ENCODE measurements at places on chromosomes 4 and X. TPM values are rescaled to one million over a fixed set of nuclear protein-coding genes. Genes with fewer than 3 reads are reported as not detected.
A peak's percentile ranks its signal among the peaks of the same experiment; 100 is the strongest.

DNA sequence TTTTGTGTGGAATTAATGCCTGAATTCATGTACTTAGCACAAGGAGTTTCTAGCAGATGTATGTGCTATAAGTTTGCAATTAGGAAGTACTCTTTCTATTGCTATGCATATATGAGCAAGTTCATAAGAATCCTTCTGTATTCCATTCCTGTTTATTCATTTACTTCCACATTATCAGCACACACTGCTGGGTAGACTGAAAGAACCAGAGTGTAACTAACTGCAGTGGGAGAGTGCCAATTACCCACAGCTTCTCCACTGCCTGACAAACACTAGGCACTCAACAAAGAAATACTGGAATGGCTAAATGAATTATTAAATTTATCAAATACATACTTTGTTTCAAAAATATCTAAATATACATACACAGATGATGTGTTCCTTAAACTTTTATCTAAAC lies 219.6 kb downstream of the CAMK2D start:
- no peak overlapping the region for H3K4me3 ChIP-seq
- H3K27ac ChIP-seq = no peak overlapping the region
- H3K4me1 ChIP-seq = peaks cover 2% of the 10 kb centered on the region
- H3K36me3 ChIP-seq = peaks cover 18% of the 10 kb centered on the region
- no peaks in the 10 kb centered on the region for H3K27me3 ChIP-seq

DNA sequence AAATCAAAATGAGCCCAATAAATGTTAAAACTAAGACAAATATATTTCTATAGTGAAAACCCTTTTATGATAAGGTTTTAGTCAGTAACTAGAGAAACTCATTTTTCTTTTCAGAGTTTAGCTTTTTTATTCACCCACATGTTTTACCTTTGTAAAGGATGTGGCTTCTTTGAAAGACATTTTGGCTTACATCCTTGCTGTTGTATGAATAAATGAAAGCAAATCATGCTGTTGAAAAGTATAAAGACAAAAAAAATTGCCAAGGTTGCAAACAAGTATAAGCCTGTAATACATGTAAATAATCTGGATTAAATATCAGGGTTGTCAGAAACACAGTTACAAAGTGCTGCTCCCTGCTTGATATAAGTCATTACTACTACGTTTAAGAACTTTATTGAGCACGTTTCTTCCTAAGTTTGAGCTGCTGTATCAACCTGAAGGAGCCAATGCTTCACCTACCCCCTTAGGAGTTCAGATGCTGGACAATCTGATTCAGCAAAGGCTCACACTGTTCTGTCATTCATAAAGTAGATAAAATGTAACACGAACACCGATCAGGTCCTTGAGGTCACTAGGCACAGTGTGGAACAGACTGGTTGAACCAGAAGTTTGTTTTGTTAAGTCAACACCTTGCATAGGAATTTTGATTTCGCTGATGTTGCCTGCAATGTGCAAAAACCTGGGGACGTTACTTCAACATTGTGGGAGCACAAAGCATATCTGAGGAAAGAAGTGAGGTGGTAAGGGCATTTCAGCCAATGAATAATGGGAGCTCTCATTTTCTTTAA lies 321.2 kb upstream of the BMP3 start:
- H3K27ac ChIP-seq = no peak overlapping the region
- no peak for DNase-seq
- no peaks in the 10 kb centered on the region for H3K36me3 ChIP-seq
- no peaks in the 10 kb centered on the region for H3K4me1 ChIP-seq

DNA sequence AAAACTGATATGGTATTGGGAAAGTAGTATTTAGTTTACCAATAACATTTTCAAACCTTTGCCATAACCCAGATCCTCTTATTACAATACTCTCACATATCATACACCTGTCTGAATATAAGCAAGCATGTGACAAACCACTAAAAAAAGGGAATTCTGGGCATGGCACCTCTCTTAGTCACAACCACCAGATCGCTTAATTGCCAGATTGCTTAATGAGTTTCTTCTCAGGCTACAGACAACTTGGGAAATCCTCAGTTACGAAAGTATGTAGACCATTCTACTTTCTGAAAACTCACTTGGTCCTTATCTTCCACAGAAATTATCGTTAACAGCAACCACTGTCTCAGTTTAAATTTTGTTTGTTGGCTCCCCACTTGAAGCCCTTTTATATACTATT lies 2.1 kb downstream of the NAF1 start:
- DNase-seq = no peak
- H3K27ac ChIP-seq = no peak overlapping the region
- H3K36me3 ChIP-seq = peaks cover 5% of the 10 kb centered on the region
- peaks cover 19% of the 10 kb centered on the region for H3K4me1 ChIP-seq
- peak overlapping the region; percentile 85 for H3K4me3 ChIP-seq

DNA sequence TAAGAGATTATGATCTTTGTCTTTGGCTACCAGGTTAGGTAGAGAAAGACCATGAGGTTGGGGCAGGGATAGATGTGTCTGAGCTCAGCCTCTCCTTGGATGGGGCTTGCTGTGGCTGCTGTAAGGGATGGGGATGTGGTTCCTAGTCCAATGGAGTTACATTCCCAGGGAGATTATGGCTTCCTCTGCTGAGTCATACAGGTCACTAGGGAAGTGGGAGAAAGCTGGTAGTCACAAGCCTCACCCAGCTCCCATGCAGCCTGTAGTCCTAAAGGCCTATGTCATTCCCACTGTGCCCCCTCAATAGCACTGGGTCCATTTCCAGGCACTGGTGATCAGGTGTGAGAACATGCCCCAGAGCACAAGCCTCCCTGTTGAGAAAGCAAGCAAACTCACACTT lies 70.6 kb upstream of the CENPE start:
- no peaks in the 10 kb centered on the region for H3K36me3 ChIP-seq
- no peaks in the 10 kb centered on the region for H3K4me1 ChIP-seq
- H3K27me3 ChIP-seq = peaks cover 5% of the 10 kb centered on the region

DNA sequence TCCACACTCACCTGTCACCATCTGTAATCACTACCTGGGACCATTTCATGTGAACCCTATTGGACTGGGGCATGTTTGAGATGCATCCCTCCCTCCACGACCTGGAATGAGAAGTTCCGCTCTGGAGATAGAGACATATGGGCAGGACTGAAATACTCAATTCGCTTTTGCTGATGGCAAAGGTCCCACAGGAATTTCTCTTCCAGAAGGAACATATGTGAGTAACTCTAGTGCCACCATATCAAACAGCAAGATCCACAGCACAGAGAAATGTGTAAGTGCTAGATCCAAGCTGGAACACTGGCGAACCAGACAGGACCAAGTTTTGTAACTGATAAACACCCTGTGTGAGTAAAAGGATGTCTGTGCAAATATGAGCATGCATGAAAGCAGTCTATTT lies 43.9 kb downstream of the SEL1L3 start:
- H3K27me3 ChIP-seq = no peaks in the 10 kb centered on the region
- H3K4me1 ChIP-seq = peaks cover 46% of the 10 kb centered on the region
- H3K4me3 ChIP-seq = no peak overlapping the region
- no peak overlapping the region for H3K27ac ChIP-seq
- DNase-seq = no peak
- peaks cover 15% of the 10 kb centered on the region for H3K36me3 ChIP-seq

DNA sequence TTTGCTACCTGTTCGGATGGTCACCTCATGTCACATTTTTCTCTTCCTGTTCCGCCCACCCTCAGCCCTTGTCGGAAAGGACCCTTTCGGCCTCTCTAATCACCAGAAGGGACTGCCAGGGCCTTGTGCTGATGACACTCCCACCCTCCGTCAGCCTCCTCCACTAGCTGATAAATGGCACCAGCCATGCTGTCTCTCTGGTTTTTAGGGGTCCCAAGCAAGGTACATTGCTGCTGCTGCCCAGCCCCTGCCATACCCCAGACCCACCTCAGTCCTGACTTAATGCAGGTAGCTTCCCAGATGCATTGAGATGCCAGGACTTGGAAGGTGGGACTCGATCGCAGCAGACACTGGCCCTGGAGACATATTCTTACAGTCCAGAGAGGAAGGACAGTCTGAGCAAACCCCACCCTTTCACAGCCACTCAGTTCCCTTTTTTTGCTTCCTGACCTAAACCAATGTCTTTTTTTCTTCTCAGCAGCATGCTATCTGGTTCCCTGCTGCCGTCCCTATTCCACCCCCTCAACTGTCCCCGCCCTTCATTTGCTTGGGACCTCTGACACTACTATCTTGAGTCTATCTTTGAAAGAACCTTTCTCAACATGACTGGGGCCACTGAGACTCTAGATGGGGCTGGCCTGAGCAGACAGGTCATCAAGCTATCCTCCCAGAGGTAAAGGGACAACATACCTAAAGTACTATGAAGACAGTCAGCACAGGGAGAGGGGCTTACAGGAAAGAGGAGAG lies at the start of gene BTK:
TSS of gene BTK (minus strand) at position 397 of the 747 bp plus-strand sequence. CDS start 10,907 bp downstream, outside the sequence.
- no peak within 1 kb of the TSS for H3K27ac ChIP-seq
- no peak within 1 kb of the TSS for H3K4me3 ChIP-seq
- no peaks in the 10 kb centered on the region for H3K36me3 ChIP-seq
- H3K27me3 ChIP-seq = no peaks in the 10 kb centered on the region

The NDNF gene
- 0.24 TPM for total RNA-seq

The JADE3 gene
- 14.0 TPM for total RNA-seq

The TGIF2LX gene
- total RNA-seq = not detected

The PABPC5 gene
- 5.9 TPM for total RNA-seq
